AML-193 (cell line): ENCODE measurements at places on chromosomes 7 and 10.
A peak's percentile ranks its signal among the peaks of the same experiment; 100 is the strongest.

- no peak for DNase-seq
Measured at GRCh38 chr7:38978491-38978890, 782 bp downstream of the POU6F2 start.

GRCh38 chr7:115693779-115694178, 336.8 kb downstream of the TFEC start:
- DNase-seq, result no peak

DNA sequence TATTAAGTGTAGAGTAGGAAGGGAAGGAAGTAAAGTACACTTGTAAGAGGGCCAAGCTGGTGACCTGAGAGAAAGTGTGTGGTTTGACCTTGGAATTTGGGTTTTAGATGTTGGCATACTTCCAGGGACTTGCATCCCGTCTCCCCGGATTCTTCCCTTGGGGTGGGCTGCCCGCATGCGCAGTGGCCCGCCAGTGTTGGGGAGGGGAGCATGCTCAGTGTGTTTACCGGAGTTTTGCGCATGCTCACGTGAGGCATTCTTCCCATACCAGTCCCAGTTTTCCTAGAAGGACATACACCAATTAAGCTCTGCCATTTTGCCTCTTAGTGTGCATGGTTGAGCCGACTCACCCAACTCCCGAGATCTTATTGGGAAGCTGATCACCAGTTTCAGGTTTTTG, 9.4 kb downstream of the PDSS1 start:
- DNase-seq, result no peak

DNA sequence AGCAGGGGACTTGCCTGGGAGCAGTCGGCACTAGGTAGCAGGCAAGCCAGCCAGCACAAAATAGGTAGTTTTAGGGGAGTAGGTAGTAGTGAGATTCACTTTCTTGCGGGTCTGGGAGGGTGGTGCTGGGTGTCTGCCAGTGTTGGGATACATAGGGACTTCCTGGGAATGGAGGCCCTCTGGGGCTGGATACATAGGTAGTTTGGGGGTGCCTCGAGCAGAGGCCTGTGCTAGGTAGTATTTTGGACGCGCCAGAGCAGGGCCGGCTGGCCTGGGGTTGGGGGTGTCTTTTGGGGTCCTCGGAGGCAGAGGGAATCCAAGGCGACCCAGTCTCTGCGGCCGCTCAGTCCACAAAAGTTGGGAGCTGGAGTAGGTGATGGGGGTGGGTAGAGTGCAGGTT, 2.0 kb upstream of the HOXA3 start:
- DNase-seq, result no peak

DNA sequence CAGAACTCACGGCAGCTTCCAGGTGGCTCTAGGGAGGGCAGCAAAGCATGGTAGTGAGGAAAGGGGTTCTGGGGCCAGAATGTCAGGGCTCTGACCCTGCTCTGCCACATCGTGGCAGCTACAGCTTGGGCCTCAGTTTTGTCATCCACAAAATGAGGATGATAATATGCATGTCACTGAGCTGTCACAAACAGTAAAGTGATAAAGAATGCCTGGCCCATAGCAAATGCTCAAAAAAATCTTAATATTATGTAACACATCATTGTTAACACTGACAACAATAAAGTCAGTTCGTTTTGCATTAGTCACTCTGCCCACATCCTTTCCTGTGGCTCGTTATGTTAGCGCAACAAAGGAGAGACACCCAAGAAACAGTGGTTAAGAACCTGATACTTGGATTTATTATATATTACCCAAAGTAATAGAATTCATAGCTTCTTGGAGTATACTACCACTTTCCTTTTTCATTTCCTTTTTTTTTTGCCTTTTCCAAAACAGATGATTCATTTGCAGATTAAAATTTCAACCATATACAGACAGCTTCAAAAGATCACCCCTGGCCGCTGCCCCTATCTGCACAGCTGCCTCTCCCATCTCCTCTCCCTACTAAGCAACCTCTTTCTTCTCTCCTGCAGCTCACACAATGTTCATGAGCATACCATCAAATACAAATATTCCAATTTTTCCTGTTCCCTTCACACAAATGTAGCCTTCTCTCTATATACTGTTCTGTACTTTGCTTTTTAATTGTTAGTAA, 45.5 kb upstream of the DDC start:
- DNase-seq, result peak; percentile 92

DNA sequence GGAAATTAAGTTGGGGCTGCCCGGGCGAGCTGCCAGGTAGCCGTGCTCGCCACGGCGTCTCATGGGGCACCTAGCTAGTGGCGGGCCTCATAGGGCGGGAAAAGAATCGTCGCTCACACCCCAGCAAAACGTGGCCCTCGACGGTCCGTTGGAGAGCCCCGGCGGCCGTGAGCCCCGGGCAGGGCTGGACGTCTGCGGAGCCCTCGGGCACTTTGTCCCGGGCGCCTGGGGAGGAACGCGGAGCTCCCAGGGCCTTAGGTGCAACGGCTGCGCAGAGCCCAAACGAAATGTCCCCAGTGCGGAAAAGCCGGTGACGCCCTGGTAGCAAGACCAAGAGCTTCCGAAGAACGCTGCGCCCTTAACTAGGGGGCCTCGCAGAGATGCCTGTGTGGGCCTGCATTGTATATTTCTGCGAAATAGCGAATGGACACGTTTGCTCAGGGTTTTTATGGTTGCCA, 866 bp upstream of the SFMBT2 start:
- DNase-seq, result no peak

- DNase-seq, result no peak
Measured at GRCh38 chr10:86699541-86699940, 31.2 kb downstream of the LDB3 start.

DNA sequence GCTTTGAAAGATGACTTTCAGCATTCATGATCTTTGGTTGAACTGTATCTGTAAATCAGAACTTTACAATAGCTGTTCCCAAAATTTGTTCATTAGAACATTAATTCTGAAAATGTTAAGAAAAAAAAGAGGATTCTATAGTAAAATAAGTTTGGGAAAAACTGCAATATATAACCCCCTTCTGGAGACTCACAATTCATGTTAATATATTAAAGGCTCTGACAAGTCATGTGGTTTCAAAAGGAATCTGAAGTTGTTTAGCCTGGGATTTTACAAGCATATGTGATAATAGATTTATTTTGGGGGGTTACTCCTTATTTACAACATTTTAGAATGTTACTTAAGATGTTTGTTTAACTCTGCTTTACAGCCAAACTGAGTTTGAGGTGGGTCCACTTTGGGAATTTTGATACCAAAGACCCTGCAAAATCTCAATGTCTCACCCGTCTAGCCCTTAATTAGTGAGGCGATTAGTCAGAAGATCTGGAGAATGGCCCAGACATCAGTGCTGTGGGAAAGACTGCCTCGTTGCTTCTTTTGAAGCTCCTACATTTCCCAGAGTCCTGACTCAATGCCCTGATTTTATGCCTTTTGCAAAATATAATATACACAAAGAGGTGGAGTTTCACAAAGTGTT, 40.0 kb downstream of the CDK1 start:
- DNase-seq, result no peak

- no peak for DNase-seq
Measured at GRCh38 chr7:2667843-2668242, 20.2 kb upstream of the AMZ1 start.

DNA sequence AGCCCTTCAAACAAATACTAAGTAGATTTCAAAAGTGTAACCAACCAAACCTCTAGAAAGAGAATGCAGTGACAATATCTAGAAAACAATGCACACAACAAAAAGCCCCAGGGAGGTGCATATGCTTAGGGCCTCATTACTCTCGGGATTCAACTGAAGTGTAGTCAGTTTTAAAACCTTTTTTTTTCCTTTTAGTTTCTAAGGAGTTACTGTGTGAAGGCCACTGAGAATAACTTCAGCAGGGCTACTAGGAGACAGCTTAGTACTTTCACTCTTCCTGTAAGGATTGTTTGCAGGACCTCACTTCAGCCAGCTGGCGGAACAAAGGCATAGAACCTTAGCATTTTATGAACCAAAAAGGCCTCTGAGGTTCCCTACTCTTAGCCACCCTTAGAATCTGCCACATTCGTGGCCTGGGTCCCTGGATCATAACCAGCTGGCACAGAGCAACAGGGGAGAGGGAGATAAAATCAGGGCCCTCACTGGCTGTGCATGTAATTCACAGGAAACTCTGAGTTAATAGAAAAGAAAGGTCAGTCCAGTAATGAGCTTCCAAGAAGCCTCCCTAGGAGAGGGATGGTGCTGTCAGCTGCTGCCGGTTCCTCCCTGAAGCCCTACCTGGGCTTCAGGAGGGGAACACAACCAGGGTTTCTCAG, 3.6 kb downstream of the VOPP1 start:
- DNase-seq, result no peak

GRCh38 chr7:94043299-94043698, 39.1 kb upstream of the BET1 start:
- DNase-seq, result no peak

GRCh38 chr10:102200751-102201640, 25.1 kb upstream of the ELOVL3 start:
- DNase-seq, result no peak

GRCh38 chr10:27157150-27157549, 2.0 kb downstream of the MASTL start:
- DNase-seq, result no peak

DNA sequence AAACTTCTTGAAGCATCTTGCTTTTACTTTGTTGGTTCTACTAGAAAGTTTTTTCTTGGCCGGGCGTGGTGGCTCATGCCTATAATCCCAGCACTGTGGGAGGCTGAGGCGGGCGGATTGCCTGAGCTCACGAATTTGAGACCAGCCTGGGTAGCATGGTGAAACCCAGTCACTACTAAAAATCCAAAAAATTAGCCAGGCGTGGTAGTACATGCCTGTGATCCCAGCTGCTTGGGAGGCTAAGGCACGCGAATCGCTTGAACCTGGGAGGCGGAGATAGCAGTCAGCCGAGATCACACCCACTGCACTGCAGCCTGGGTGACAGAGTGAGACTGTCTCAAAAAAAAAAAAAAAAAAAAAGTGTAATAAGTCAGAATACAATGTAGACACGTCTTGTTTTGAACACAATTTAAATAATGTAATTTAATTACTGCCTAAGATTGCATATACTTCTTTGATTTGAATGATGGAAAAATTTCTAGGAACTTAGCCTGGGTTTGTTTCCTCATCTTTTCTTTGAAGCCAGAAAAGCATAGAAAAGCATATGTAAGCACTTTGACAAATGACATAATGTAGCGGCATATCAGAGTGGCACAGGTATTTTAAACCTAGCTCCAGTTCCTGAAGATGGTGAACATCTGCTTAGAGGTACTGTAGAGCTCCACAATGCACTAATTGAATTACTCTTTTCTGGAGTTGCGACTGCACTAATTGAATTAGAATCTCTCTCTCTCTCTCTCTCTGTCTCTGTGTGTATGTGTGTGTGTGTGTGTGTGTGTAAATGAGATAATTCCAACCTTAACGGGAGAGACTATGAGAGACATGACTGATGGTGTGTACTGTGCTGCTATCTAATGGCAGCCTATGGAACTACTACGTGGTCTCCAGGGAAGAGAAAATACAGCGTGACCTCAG, 87.8 kb downstream of the BTRC start:
- peak; percentile 75 for DNase-seq
